ENCODE measurements at places on chromosomes 5 and 9.
A peak's percentile ranks its signal among the peaks of the same experiment; 100 is the strongest.

DNA sequence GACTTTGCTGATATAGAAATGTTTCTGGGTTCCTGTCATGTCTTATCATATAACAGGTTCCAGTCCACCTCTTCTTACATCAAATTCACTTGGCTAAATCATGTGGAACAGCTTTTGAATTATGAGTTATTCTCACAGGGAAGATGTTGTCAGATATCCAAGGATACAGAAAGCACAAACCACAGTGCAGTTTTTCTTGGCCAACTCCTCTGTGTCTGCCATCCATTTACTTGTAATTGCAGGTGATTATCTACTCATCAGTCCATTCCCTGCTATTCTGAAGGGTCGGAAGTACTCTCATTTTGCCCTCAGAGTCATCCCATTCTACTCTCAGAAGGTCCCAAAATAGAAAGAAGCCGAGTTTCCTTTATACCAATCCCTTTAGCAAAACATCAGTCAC is 10.0 kb downstream of the MARCHF11 start:
- no peak for DNase-seq

- peak; percentile 47 for DNase-seq
These were observed 114.8 kb downstream of the FGF18 start for GRCh38 chr5:171534043-171534895.

GRCh38 chr5:89377767-89378455 is 494.9 kb upstream of the MEF2C start:
- no peak for DNase-seq

- DNase-seq = peak; percentile 36
These were observed 74.3 kb downstream of the LRSAM1 start for GRCh38 chr9:127525401-127526188.

DNA sequence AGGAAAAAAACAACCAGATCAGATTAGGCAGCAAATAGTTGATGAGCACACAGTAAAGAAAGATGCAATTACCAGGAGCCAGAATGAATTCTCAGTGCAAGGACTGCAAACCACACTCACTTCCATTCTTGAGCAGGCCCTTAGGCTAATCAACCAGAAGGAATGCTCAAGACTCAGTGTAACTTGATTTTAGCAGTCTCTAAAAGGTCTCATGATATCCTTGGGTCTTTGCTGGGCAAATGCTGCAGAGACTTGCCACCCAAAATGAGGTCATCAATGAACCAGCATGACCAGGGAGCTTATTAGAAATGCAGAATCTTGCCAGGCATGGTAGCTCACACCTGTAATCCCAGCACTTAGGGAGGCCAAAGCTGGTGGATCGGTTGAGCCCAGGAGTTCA is 20.1 kb upstream of the TMEM245 start:
- DNase-seq = no peak

- DNase-seq = no peak
These were observed 367.4 kb downstream of the EFNA5 start for GRCh38 chr5:107303171-107303968.

DNA sequence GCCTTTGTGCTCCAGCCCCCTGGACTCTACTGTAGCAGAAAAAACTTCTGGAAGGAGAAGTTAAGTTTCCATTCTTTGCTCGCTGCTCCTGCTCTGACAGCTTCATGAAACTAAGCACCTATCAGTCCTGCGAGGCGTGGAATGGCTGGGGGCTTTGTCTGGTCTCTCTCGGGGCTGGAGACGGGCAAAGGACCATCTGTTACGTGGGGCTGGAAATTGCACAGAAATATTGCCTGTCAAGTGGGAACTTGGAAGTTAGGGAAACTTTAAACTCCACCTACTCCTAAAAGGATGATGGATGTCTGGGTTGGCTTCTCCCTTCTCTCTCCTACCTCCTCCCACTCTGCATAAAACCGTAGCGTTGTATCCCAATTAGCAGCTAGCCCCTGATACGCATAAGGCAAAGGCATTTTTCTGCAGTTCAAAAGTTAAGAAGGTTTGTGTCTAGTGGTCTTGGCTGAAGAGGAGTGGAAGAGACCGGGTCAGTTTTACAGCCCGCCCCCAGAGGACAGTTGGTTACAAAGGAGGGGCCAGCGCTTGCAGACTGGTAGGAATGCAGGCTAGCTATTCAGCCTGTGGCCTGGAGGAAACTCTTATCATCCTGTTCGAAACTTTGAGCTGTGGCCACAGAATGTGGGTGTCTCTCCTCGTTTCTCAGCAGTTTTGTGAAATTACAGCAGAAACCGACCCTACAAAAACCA is 1.3 kb downstream of the FBXL7 start:
- DNase-seq = no peak

DNA sequence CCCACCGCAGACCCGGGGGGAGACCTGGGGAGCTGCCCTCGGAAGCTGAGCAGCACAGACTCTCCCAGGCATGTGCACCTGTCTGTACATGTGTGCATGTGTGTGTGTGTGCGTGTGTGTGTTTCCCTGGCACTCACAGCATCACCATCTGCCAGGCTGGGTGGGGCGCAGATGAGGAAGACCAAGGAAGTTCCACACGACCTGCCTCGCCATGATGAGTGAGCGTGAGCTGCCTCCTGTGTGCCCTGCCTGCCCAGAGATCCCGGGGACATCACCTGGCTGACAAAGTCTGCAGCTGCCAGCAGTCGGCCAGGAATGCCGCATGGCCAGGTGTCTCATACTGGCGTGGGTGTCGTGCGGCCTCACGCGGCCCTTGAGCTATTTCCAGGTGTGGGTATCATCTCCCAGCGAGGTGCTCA is 4.0 kb upstream of the GPSM1 start:
- no peak for DNase-seq

DNA sequence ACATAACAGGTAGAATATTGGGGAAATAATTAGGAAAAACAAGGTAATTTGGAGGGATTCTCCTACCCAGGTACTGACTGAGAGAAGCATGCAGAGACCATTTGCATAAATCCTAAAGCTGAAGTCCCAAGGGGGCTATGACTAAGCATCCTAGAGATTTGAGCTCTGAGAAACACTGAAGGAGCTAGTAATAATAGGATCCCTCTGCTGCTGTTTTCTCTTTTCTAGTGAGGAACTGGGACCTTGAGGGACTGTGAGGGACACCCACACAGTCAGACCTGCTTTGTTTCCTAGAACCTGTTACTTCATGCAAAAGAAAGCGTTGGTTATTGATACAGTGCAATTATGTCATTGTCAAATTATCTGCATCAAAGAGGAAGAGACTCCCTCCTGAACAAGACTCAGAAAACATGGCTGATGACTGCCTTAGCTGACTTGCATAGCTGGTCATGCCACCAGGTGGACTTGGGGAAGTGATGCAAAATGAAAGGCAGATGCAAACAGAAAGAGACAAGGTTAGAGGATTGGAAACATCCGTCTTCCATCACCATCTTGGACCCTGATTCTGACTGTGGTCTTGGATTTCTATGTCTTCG is 335.4 kb downstream of the NTRK2 start:
- no peak for DNase-seq

- no peak for DNase-seq
These were observed 377.3 kb downstream of the ANXA1 start for GRCh38 chr9:73528926-73529325.

DNA sequence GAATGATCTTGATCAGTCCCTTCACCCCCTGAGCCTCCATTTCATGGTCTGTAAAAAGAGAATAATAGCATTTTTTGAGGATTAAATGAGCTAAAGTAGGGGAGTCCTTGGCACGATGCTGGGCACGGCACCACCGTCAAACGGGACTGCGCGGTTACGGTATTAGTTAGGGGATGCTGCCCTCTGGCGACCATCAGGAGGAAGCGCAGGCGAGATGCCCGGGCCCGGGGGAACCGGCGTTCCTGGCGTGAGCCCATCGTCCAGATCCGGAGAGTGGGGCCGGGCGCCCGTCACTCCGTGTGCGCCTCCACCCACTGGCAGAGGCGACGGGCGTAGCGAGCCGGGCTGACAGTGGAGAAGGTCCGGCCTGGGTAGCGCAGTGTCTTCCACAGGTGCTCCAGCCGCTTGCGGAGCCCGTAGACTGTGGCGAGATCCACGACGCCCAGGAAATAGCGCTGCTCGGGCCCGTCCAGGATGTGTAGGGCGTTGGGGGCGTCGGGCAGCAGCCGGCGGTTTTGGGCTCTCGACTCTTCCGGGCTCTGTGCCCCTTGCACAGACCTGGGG is 4.8 kb upstream of the ST6GALNAC4 start:
- DNase-seq = peak; percentile 86

- no peak for DNase-seq
These were observed 1.5 kb downstream of the NEK6 start for GRCh38 chr9:124259158-124259808.

DNA sequence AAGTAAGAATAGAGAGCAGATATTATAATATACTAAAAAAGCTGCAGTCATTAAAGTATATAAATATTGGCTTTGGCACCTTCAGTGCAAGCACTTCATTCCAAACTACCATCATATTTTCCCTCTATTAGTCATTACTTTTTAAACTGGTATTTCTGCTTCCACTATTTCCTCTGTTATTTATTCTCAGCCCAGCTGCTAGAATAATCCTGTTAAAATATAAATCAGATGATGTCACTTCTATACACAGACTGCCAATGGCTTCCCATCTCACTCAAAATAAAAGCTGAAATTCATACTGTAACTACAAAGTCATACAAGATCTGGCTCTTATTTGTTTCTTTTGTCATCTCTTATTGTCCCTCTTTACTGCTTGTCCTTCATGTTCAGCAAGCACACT is 432.9 kb downstream of the TLE4 start:
- no peak for DNase-seq

DNA sequence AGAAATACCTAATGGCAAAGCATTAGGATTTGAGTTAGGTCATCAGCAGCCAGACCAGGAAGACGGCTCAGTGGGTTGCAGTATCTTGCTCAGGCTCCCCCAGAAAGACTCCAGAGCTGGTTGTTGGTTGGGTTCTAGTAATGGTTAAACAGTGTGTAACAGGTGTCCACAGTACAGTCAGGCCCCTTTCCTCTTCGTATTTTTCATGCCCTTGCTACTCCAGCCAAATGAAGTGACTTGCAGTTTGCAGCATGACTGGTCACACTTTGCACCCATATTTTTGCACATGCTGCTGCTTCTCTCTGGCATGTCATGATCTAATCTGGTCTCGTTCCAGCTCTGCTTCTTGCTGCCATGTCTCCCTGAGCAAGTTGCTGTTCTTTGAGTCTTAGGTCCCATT is 60.6 kb upstream of the TRPC7 start:
- no peak for DNase-seq

DNA sequence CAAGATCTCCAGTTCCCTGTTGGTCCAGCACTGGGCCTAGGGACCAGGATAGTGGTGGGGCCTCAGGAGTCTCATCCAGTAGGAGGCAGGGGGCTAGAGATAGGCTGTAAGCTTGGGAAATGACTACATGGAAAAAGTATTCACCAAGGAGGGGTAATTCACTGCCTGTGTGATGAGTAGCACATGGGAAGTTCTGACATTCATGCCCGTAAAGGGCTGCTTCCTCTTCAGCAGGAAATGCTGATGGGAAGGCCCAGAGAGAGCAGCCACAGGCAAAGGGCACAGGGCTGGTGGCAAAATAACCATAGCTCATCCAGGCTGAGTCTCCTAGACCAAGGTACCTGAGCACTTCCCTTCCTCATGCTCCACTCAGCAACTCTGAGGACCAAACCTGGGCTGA is 23.1 kb upstream of the FRRS1L start:
- no peak for DNase-seq

DNA sequence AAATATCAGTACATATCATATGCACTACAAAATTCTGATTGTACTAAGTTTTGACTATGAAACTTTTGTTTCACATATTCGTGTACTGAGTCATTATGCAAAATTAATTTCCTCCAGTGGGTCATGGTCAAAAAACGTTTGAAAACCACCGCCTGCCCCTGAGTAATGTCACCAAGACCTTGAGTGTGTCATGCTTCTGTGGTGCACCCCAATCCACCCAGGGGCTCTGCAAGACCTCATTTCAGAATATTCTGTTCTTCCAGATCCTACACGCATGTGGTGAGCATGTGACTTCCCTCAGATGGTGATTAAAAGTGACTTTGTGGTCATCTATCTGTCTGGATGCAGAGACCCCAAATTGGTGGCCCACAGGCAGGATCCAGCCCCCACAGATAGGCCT is 31.0 kb downstream of the ABLIM3 start:
- peak; percentile 58 for DNase-seq

GRCh38 chr5:3303777-3304176 is 291.9 kb upstream of the IRX1 start:
- DNase-seq = no peak

All from activated CD4-positive, alpha-beta memory T cell treated with anti-CD3 and anti-CD28 coated beads for 36 hours (primary cell).